Activated CD4-positive, alpha-beta T cell treated with anti-CD3 and anti-CD28 coated beads, Interleukin-2, amount 10 ng/mL, durations not matched to agents 7 days and 5 days (primary cell): ENCODE measurements at places on chromosomes 6 and 20.

DNA sequence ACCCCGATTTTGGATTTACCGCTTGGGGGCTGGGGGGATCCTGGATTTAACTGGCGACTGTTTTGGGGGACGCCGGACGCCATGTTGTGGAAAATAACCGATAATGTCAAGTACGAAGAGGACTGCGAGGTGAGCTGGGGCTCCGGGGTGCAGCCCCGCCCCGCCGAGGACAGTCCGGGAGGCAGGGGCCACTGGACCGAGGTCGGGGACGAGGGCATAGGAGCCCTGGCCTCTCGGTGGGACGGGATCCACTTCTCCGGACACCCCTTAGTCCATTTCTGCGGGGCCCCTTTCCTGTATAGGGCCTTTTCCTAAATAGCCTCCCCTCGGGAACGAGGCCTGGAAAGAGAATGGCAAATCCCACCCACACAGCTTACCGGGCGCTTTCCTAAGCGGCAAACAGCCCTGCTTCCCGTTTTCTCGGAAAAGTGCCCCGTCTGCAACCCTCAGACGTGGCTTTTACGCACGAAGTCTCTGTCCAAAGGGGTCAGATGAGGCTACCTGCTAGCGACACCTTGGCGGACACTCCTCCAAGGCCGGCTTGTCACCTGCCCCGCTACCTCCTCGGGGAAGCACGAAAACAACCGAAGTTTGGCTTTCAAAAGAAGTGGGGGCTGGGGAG, 469 bp downstream of the TFAP2C start:
- DNase-seq: no peak

DNA sequence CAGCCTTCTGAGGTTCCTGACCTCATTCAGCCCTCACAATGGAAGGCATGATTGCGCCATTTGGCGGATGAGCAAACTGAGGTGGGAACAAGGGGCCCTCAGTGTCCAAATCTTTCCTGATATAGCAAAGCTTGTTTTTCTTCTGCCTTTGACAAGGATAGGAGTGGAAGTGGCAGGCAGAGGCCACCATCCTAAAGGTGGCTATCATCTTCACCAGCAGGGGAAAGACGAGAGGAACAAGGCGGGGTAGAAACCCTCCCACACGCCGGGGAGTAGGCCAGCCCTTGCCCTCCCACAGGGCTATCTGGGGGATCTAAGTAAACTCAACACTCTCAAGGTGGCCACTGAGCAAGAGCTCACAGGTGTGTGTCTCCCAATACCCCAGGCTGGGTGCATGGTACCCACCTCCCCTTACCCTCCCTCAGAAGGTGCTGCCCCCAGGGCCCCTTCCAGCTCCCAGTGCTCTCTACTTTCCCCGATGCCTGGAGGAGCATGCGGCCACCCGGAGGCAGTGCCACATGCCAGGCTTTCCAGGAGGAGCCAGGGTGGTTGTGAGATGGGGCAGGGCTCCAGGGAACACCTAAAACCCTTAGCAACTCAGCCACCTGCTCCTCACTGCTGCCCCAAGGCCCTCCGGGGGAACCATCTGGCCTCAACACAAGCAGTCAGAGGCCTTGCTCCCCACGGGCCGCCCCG, 11.2 kb downstream of the SPDEF start:
- DNase-seq: no peak

- DNase-seq: no peak
Measured at GRCh38 chr20:38131588-38132121, 33.4 kb downstream of the TGM2 start.

- DNase-seq: no peak
Measured at GRCh38 chr20:50587291-50587961, 77.2 kb downstream of the PTPN1 start.

DNA sequence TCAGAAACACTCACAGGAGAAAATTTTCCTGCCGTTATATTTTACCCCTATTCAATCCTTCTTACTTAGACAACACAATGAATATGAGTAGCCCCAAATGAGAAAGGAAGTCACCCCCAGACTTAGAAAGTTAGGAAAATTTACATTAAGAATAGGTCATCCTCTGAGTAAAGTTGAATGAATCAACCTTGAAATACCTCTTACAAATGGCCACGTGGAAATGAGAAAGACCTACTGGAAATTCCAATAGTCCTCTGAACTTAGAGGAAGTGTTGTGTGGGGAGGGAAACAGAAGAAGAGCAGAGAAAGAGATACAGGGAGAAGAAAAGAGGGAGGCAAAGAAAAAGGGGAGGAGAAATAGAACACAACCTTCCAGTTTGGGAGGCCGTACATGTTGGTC, 43.7 kb downstream of the PHACTR1 start:
- no peak for DNase-seq
